ENCODE measurements at places on chromosomes 2 and 18. TPM values are rescaled to one million over a fixed set of nuclear protein-coding genes. Genes with fewer than 3 reads are reported as not detected.

ACADL gene
- 10.6 TPM for total RNA-seq

RFTN2 gene
- 10.8 TPM for total RNA-seq

POU3F3 gene
- total RNA-seq: not detected

NEB gene
- 0.98 TPM for total RNA-seq

CD8B2 gene
- 0.74 TPM for total RNA-seq

ABCG8 gene
- not detected for total RNA-seq

GKN2 gene
- total RNA-seq: not detected

LDLRAD4 gene
- 24.3 TPM for total RNA-seq

TM4SF20 gene
- not detected for total RNA-seq

TBR1 gene
- total RNA-seq: not detected

FEV gene
- not detected for total RNA-seq

PRSS56 gene
- not detected for total RNA-seq

DNA sequence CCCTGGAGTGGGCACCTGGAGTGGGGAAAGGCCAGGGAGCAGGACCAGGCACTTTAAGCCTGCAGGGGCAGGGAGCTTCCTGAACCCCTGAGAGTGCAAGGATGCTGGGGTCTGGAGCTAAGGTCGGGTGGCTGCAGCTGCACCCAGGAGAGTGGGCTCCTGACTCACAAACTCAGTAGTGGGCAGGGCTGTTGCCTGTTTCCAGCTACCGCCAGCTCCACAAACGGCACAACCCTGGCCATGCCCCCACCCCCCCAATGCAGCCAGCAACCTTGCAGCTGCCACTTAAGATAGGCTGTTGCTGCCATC is 688.8 kb downstream of the NYAP2 start:
- no peak for DNase-seq

DNA sequence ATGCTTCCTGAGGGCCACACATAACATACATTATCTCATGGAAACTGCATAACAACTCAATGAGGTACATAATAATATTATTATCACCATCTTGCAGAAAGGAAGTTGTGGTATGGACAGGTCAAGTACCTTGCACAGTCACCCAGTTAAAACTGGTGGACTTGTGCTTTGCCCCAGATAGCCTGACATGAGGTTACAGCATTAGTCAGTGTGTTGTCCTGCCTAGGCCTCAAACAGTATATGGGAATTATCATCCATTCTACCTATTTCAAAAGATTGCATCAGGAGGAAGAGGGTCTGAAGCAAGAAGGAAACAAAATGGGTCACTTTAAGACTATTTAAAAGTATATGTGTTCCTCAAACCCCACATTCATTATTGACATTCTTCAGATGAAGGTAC is 5.4 kb upstream of the ANTXR1 start:
- no peak for DNase-seq

GRCh38 chr18:25590456-25590855 is 238.5 kb upstream of the ZNF521 start:
- no peak for DNase-seq

GRCh38 chr2:64007924-64008323 is 11.3 kb downstream of the VPS54 start:
- DNase-seq: no peak

GRCh38 chr18:2274613-2275012 is 296.7 kb downstream of the METTL4 start:
- DNase-seq: no peak

DNA sequence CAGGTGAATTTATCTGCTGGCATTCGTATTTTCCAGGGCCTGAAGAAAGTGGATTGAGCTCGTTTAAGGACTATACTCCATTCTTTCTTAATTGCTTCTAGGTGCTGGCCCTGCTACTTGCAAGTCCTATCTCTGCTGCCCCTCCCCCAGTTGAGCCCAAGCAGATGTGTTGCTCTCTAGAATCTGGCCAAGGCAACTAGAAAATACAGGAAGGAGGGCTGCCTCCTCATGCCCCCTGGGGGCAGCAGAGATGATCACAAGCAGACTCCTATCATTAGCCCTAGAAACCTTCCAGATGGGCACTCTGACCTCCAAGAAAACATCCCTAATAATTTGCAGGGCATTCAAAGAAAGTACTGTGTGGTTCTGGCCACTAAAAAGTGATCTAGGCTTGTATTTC is 72.5 kb upstream of the CYP26B1 start:
- no peak for DNase-seq

DNA sequence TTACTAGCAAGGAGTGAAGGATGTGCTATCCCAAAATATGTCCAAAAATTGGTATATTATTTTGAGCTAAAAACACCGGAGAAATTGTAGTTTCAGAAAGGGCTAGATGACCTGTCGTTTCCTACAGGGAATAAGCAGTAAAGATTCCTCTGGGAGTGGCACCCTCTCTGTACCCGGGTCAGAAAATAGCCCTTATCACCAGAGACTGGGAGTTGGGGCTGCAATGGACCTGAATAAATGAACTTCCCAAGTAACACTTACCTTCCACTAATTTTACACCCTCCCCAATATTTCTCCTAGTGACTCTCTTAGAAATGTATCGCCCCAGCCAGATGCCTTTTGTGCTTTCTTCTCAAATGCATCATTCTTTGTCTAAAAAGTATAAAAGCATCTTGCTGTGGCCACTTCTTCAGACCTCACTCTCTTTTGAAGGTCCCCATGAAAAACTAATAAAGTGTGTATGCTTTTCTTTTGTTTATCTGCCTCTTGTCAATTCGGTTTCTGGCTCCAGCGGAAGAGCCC is 734 bp upstream of the RMC1 start:
- DNase-seq: peak; percentile 60

GRCh38 chr2:16649353-16650286 is 16.0 kb downstream of the CYRIA start:
- DNase-seq: no peak

DNA sequence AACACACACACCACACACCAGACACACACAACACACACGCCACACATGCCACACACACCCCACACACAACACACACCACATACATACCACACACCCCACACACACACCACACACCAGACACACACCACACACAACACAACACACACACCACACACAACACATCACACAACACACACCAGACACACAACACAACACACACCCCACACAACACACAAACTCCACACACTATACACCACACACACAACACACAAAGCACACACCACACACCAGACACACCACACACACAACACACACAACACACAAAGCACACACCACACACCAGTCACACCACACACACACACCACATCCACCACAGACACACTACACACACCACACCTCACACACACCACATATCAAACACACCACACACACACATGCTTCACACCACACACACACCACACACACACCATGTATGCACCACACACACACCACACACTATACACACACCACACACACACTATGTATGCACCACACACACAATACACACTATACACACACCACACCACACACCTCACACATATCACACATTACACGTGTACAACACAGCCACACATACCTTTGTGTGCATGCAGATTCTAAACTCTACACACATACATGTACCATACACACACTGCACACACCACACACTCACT is 72.2 kb downstream of the TMEM18 start:
- peak; percentile 64 for DNase-seq

DNA sequence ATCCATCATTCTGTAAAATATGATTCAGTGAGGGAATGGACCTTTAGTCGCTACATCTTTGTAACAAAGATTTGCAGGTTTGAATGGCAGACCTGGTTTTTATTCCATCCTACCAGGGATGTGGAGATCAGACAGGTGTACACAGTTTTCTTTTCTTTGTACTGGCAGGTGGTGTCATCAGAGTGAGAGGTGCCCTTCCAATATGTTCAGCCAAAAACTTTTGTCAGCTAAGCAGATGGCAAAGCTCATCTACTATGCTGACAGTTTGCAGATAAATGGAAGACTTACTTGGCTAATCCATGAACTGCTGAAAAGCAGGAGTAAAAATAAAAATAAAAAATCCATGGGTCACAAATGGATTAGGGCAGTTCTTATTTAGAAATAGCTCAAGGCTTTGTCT is 185.5 kb upstream of the DOK6 start:
- no peak for DNase-seq

- DNase-seq: no peak
Observed at GRCh38 chr2:4256351-4256750, 553.0 kb downstream of the DCDC2C start.

GRCh38 chr18:29730073-29730472 is 1312.5 kb downstream of the DSC3 start:
- no peak for DNase-seq

- DNase-seq: no peak
Observed at GRCh38 chr2:221569425-221569845, 2.7 kb downstream of the EPHA4 start.

DNA sequence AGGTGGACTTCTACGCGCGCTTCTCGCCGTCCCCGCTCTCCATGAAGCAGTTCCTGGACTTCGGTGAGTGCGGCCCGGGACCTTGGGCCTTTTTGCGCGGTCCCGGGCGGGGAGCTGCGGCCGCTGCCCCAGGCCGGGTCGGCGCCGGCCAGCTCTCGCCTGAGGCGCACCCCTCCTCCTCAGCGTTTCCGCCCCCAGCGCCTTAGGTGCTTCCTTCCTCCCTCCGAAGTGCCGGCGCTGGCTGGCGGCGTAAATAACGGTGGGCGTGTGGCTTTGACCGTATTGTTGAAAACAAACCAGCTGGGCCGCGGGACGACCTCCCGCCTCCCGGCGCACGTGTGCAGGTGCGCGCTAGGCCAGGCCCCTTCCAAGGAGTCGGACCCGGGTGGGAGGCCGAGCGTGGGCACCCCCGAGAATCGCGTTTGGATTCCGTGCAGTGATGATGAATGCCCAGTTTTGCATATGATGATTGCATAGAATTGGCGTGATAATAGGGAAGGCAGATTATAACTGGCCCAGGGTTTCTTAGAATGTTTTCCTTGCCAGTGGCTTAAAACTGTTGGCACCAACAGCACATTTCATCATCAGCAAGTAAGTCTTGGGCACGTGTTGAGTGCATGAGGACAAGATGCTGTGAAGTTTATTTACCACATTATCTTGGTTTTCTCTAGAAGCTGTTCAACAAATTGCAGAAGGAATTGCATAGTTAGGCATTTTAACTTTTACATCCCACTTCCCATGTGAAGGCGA is 569 bp downstream of the PDK1 start:
- no peak for DNase-seq

DNA sequence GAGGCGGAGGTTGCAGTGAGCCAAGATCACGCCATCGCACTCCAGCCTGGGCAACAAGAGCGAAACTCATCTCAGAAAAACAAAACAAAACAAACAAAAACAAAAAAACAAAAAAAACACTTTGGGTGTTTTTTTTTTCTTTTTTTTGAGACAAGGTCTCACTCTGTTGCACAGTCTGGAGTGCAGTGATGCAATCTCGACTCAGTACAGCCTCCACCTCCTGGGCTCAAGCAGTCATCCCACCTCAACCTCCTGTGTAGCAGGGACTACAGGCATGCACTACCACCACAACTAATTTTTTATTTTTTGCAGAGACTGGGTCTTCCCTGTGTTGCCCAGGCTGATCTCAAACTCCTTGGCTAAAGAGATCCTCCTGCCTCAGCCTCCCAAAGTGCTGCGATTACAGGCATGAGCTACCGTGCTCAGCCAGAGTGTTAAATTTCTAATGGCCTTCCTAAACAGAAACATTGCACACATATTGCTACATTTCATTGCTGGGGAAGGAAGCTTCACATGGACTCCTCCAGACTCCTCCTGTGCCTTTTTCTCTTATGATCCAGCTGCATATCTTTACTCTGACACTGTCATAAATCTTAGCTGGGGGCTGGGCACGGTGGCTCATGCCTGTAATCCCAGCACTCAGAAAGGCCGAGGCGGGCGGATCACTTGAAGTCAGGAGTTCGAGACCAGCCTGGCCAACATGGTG is 19.7 kb downstream of the STARD7 start:
- no peak for DNase-seq

DNA sequence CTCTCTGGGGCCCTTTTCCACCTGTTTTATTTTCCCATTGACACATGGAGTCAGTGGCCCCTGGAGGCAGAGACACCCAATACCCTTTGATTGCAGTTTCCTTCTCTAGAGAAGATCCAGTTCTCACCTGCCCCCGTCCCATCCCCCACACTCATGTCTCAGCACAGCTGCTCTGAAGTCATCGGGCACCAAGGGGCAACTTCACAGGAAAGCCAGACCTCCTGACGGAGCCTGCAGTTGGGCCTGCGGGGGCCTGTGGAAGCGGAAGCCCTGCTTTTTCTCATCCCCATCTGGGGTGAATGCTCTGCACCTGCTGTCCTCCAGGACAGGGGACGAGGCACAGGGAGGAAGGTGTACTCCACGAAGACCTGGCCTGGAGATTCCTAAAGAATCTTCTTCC is 308.3 kb upstream of the EPAS1 start:
- DNase-seq: peak; percentile 71

GRCh38 chr2:144376460-144376859 is 143.5 kb downstream of the ZEB2 start:
- no peak for DNase-seq

DNA sequence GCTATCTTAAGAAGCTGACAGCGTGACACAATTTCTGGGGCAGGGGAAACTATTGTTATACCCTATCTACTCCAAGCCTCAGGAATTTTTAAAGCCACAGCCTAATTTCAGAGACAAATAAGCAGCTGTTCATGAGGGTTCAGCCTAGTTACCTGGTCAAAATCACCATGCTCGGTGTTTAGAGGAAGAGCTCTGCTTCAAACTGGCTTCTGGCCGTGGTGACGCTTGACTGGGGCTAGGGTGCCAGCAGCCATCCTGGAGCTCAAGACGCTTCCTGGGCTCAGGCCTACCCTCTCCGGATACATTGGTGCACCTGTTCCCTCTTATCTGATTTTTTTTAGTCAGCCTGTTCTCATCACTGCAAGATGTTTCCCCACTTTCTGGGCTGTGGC is 41.7 kb downstream of the FRZB start:
- no peak for DNase-seq

DNA sequence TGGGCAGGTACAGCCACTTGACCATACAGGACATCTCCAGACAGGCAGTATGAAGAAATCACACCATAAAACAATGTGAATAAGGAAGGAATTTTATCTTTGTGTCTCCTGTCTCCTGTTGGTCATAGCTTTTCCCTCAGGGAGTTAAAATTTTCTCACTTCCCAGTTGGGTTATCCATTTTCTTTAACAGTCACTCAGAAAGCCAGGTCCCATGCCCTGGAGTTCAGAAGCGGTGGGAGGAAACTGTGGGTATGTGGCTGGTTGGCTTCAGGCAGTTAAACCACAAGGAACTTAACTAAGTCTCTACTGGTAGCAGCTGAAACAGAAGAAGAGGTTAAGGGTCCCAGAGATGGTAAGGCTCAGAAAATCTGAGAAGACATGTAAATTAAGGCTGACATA is 6.5 kb upstream of the SMAD2 start:
- DNase-seq: no peak

DNA sequence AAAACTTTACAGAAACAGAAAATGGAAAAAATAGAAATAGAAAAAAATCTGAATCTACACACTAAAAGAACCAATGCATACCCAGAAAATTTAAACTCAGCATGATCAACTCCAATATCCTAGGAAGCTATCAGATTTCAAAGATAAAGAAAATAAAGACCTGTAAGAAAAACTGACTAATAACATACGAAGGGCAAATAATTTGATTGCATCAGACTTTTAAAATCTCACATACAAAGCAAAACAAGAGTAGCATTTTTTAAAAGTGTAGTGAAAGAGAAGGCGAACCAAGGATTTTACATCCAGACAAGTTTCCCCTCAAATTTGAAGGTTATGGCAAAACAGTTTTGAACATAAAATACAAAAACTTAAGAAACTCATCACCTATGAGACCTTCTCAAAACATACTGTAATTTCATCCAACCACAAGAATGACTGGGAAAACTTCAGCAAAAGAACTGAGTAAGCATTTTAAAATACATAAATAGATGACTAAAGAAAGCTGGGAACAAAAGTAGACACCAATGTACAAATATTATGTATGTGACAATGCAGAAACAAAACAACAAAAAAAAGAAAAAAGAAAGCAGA is 54.8 kb downstream of the NBAS start:
- no peak for DNase-seq

Measured in vagina (tissue), 2 donors.